ENCODE measurements at places on chromosomes 3 and 15. TPM values are rescaled to one million over a fixed set of nuclear protein-coding genes. Genes with fewer than 3 reads are reported as not detected.

Gene LMAN1L
- 0.41 TPM for polyA plus RNA-seq

Gene SLC9C1
- polyA plus RNA-seq, result 0.11 TPM

Gene GOLGA8T
- polyA plus RNA-seq, result 0.07 TPM

Gene ST3GAL6
- 29.4 TPM for polyA plus RNA-seq

Gene SKOR1
- polyA plus RNA-seq, result 0.46 TPM

Gene UCN2
- 4.7 TPM for polyA plus RNA-seq

Data from thymus (tissue), 14 donors.